ENCODE measurements at places on chromosomes 2 and 18. TPM values are rescaled to one million over a fixed set of nuclear protein-coding genes. Genes with fewer than 3 reads are reported as not detected.

ZNF2 gene
- polyA plus RNA-seq: 4.2 TPM

SCTR gene
- polyA plus RNA-seq: not detected

POTEJ gene
- not detected for polyA plus RNA-seq

LBX2 gene
- polyA plus RNA-seq: not detected
